ENCODE measurements at places on chromosomes 12 and 14. TPM values are rescaled to one million over a fixed set of nuclear protein-coding genes. Genes with fewer than 3 reads are reported as not detected.

The LGMN gene
- 19.3 TPM for total RNA-seq

The PLCZ1 gene
- not detected for total RNA-seq

The NEUROD4 gene
- total RNA-seq = not detected

The GPRC5A gene
- 93.8 TPM for total RNA-seq

The PEBP1 gene
- 292 TPM for total RNA-seq

The ASB2 gene
- 0.58 TPM for total RNA-seq

The TMEM233 gene
- total RNA-seq = 1.2 TPM

The HOMEZ gene
- 9.6 TPM for total RNA-seq

The CDK4 gene
- 172 TPM for total RNA-seq

The SPTB gene
- under 0.01 TPM for total RNA-seq

The PLEK2 gene
- 11.9 TPM for total RNA-seq

The PSMC1 gene
- 248 TPM for total RNA-seq

The AHSA1 gene
- total RNA-seq = 144 TPM
